ENCODE measurements at places on chromosomes 5 and 9.

DNA sequence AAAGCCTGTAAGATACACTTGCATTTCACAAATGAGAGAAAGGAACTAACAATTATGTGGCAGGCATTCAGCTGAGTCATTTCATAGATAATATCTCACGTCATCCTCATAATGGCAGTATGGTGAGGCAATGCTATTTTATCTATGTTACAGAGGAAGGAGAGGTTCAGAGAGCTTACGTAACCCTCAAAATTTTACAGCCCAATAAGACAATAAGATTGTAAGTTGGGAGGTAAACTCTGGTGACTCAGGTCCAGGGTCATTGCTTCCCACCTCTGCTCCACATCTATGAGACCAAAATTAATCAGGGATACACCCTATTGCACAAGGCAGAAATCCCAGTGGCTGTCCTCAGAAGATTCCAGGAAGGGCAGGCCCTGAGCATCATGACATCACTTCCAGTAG is 309.7 kb downstream of the NSG2 start:
- DNase-seq: no peak

GRCh38 chr9:125416517-125416916 is 154.9 kb downstream of the GAPVD1 start:
- DNase-seq: no peak

GRCh38 chr5:491119-491855 is 33.0 kb downstream of the SLC9A3 start:
- DNase-seq: no peak

DNA sequence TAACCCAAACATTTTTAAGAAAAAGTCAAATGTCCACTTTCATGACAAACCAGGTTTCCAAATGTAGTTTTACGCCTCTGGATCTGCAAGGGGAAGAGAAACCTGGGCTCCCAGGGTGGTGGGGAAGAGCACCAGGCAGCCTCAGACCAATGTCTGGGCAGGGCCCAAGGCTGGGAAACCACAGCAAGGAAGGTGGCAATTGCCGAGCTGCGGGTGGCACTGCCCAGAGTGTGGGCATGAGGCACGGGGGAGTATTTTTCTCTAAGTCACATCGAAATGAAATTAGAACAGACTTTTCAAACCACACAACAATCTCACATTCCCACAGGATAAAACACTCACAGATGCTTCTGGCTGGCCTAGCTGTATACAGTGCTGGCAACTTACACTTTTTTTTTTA is 32.6 kb upstream of the RASGEF1C start:
- no peak for DNase-seq

DNA sequence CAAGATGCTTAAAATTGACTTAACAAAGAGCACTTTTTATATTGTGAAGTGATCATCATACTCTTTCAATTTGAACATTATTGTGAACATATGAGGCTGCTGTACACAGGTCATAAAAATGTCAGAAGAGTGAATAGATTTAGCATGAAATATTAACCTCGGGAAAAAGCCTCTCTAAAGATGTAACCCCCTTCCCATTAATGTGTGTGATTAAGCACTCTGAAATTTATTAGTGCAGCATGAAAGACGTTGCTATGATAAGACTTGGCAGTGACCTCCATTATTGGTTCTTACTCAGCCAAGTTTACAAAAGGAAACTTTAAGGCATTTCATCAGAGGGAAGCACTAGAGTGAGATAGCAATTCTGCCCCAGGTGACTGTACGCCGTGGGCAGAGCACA is 326.5 kb downstream of the NTRK2 start:
- DNase-seq: no peak

GRCh38 chr5:149684371-149684770 is 45.7 kb upstream of the PPARGC1B start:
- no peak for DNase-seq

- DNase-seq: no peak
These were observed 40.7 kb upstream of the PPP2R2B start for GRCh38 chr5:146919304-146919703.

- no peak for DNase-seq
These were observed 36.3 kb downstream of the CD180 start for GRCh38 chr5:67160272-67160671.

- no peak for DNase-seq
These were observed 97.2 kb downstream of the ROR2 start for GRCh38 chr9:91852801-91853347.

DNA sequence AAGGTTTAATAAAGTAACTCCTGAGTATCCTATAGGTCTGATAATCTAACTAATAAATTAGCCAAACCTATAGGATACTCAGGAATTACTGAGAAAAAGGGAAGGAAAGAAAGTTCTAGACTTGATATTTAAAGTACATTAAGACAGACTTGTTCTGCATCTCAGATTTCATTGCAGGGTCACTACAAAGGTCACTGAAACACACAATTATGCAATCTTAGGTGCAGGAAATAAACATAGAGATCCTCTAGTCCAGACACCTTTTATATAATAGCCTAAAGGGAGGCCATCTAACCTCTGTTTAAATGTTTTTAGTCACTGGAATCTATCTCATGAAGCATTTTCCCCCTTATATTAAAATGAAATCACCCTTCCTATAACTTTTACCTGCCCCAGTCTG is 1215.7 kb downstream of the MAT2B start:
- DNase-seq: no peak

GRCh38 chr5:51977014-51977413 is 593.8 kb downstream of the ISL1 start:
- DNase-seq: no peak

- DNase-seq: no peak
These were observed 974.5 kb upstream of the CDH10 start for GRCh38 chr5:25619273-25619672.

GRCh38 chr5:143674469-143674786 is 137.5 kb upstream of the HMHB1 start:
- DNase-seq: no peak

DNA sequence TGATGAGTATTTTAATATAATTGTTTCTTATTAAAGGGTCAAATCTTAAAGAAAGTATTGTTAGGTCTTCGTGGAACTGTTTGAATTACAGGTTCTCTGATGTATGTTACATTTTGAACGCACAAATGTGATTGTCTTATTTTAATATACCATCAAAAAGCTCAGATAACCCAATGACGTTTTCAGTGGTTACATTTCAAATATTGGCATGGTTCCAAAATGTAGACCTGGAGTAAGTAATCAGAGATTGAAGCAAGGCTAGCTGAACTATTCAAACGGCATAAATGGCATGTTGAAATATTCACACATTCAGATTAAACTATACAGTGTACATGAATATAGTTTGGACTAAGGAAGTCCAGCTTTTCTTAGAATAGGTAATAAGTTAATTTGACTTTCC is 281.7 kb upstream of the EFNA5 start:
- no peak for DNase-seq

DNA sequence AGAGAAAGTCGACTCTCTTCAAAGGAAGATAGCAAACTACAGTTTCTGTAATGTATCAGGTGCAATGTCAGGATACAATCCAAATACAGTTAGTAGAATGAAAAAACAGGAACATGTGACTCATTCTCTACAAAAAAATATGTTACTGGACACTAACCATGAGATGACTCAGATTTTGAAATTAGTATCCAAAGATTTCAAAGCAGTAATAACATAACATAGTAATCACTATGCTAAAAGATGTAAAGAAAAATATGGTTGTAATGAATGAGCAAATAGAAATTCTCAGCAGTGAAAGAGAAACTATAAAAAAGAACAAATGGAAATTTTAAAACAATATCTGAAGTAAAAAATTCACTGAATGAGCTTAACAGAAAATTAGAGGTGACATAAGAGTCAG is 42.3 kb downstream of the SHOC1 start:
- no peak for DNase-seq

GRCh38 chr5:178793151-178793550 is 62.7 kb upstream of the ZNF354A start:
- no peak for DNase-seq

DNA sequence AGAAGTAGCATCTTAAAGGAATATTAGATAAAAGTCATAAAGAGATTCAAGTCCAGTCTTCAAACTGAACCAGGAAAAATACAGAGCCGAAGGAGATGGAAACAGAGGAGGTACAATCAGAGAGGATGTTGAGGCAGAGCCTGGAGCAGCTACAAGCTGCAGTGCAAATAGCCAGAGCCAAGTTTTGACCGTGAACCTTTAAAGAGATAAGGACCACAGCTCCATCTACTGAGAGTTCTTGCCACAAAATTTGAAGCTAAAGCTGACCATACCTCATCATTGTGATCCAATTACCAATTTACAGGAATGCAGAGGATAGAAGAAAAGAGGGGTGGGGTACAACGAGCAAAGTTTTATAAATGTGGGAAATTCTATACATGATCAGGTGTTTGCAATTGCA is 10.4 kb upstream of the DEPDC1B start:
- DNase-seq: no peak

DNA sequence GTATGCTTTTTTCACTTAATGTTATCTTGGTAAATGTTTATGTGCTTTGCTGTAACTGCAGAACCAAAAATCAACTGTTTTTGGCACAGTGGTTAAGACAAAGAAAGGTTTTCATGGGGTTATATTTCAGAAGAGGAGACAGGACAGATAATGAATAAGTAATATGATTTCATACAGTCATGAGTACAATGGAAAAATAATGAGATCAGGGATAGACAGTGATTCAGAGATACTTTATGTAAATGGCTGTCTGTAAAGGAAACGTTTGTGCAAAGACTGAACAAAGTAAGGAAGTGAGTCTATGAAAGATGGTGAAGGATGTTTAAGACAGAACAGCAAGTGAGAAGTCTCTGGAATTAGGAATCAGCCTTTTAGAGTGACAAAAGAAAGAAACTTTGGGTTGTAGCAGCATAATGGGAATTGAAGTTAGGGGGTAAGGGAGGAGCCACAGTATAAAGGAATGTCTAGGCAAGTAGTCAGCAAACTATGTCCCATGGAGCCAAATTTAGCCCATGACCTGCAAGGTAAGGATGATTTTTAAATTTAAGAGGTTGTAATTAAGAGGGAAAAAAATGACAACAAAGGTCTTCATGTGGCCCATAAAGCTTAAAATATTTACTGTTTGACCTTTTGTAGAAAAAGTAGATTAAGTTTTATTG is 55.0 kb downstream of the TNPO1 start:
- DNase-seq: no peak

- DNase-seq: no peak
These were observed 44.5 kb downstream of the AMBP start for GRCh38 chr9:114033397-114034103.

GRCh38 chr5:72074251-72074650 is 33.0 kb upstream of the MAP1B start:
- DNase-seq: no peak

GRCh38 chr5:102691434-102691833 is 63.7 kb upstream of the PAM start:
- no peak for DNase-seq

DNA sequence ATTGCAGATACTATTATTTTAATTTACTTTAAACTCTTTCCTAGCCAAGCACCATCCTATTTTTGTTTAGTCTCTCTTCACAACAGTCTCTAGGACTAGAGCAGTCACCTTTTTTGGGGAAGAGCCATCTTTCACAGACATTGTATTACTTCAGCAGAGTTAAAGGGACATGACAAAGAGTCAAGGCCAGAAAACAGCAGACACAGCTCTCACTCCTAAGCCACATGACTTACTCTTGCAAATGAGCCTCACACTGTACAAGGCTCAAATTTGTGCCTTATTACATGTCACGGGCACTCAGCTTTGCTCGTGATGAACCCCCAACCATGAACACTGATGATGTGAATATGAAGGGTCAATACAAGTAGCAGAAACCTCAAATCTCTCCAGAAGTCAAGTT is 104.3 kb downstream of the ZNF608 start:
- DNase-seq: no peak

DNA sequence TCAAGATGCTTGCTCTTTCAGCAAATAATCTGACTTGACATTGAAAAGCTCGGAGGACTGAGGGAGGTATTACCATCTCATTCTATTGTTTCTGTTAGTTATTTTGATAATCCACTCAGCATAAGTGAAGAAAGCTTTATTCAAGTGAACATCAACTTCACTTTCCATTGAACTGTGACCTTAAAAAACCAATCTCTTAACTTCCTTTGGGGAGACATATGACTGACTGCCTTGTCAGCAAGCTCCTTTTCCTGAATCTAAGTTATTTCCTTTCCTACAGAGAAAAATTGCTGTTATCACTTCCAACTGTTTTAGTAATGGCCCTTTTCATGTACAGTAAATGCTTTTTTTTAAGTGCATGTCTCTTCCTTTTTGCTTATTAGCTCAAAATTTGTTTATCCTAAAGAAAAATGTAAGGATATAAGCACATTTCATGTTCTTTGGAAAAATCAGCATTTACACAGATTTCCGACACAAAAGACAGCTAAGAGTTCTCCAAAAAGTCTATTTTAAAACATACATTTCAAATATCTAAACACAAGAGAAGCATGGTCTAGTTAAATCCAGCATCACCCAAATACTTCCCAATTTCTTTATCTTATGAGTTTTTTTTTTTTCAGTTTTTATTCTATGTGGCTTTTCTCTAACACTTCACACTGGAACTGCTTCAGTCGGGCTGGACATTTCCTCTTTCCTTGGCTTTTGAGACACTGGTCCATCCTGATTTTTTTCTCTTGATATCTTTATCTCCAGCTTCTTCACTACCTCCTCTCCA is 117.9 kb upstream of the DAB2 start:
- DNase-seq: no peak

- no peak for DNase-seq
These were observed 262.7 kb downstream of the YTHDC2 start for GRCh38 chr5:113776168-113776567.

DNA sequence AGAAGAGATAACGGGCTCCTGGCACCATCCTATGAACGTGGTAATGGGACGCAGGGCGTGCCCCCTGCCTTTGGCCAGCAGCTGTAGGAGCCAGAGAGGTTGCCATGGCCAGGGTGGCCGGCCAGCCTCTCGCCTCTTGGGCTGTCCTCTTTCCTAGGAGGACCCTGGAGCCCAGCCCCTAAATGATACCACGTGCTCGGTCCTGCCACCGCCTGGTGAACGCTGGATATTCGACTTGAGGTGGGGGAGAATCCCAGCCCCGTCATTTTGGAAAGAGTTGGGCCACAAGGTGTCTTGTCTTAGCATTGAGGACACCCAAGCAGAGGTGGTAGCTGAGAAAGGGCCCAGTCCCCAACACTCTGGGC is 391 bp upstream of the NRG2 start:
- no peak for DNase-seq

- no peak for DNase-seq
These were observed 77.6 kb upstream of the SEMA6A start for GRCh38 chr5:116652196-116652729.

- no peak for DNase-seq
These were observed 588 bp upstream of the PLPP1 start for GRCh38 chr5:55535199-55535905.

- DNase-seq: no peak
These were observed 302.2 kb downstream of the DIRAS2 start for GRCh38 chr9:90340421-90340820.

DNA sequence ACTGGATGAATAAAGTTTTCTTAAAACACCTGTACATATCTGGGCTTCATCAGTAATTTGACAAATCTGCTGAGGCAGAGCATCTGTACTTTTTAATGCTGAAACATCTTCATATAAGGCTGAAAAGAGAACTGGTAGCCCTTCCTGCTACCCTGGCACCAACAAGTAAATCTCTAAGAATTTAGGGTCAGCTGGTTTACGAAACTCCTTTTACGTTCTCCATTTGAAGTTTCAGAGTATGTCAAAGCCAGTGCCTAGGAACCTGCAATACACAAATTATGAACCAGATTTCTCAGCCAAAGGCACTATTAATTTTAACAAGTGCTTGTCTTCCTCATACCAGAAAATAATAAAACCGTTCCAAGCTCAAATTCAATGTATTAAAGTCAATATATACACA is 3.8 kb downstream of the ZFAND5 start:
- no peak for DNase-seq

- no peak for DNase-seq
These were observed 5.5 kb upstream of the FGD3 start for GRCh38 chr9:92941861-92942260.

All from activated CD4-positive, CD25-positive, alpha-beta regulatory T cell treated with anti-CD3 and anti-CD28 coated beads, Interleukin-2, amount 50 U/mL, for 16 hours (primary cell).